ENCODE measurements at places on chromosomes 3 and 15.
A peak's percentile ranks its signal among the peaks of the same experiment; 100 is the strongest.

GRCh38 chr3:70488131-70488530, 175.7 kb upstream of the MDFIC2 start:
- DNase-seq: no peak

DNA sequence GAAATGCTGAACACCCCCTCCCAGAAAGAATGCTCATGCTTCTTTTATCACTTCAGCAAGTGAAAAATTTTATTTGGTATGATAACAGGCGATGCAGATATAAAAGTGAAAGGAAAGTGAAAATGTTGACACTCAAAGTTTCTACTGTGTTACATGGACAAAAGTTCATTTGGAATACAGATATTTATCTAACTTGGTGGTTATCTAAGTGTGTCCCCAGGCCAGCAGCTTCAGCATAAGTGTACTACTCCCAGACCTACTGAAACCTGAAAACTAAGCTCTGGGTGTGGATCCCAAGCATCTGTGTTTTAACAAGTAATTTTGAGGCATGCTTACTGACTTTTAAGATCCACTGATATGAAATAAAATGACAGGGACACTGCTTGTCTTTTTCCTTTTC, 157.1 kb upstream of the BCHE start:
- DNase-seq: no peak

GRCh38 chr15:48144889-48145288, 24.1 kb downstream of the SLC24A5 start:
- peak; percentile 5 for DNase-seq

- no peak for DNase-seq
Measured at GRCh38 chr15:72184165-72184811, 13.3 kb downstream of the GRAMD2A start.

DNA sequence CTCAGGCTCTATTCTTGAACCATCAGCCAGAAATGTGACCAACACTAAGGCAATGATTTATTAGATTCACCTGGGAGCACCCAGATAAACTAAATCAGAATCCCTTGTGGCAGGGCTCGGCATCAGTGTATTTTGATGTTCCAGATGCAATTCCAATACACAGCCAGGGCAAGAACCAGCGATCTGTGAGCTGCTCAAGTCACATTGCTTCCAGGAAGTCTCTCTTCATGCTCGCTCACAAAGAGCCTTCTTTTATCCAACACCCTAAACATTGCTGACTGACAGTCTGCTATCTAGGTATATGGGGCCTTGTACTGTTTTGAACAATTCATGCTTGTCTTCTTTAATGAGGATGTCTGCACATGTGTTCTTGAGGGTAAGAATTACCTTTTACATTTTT, 40.9 kb upstream of the GOLGA8J start:
- DNase-seq: no peak

DNA sequence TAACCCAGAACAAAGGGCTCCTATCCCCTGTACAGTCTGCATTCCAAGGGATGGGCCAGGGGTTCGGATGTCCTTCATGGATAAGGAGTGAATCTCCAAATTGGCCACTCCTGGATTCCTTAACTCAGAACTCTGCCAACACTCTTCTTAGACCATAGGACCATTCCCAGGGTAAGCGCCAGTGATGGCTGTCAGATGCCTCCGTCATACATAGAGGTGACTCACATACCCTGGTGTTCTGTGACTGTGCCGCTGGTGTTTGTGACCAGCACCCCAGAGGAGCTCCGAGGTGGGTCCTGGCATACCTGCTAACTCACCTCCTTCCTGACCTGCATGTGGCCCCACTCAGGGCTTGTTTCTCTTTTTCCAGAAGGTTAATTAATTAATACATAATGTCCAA, 134.7 kb downstream of the KLF13 start:
- DNase-seq: no peak

DNA sequence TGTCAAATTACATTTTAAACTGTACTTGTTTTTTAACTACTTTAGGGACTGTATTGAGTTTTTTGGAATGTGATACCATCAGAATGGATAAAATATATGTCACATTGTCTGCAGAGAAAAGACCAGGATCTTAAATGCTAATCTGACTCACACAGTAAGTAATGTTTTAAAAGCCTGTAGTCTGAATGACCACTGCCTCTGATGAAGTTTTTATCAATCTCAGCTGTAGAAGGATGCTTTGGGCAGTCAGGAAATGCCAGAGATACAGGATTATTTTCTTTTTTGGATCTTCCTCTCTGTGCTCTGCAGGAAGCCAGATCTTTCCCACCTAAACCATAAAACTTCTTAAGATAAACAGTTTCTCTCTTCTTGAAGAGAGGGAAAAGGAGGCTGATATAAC, 73.1 kb upstream of the PRTG start:
- no peak for DNase-seq

- no peak for DNase-seq
Measured at GRCh38 chr3:176174060-176174459, 1023.2 kb downstream of the TBL1XR1 start.

DNA sequence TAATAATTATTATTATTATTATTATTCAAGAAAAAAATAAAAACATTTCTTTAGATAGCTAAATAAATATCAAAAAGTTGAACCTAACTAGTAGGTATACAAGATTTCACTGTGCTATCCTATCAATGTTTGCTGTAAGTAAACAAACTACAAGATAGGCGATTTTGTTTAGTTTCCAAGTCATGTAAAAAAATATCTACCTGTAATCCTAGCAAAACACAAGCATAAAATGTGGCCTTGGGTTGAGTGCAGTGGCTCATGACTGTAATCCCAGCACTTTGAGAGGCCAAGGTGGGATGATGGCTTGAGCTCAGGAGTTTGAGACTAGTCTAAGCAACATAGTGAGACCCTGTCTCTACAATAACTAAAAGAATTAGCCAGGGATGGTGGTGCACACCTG, 71.6 kb upstream of the CSPG5 start:
- DNase-seq: no peak

- DNase-seq: no peak
Measured at GRCh38 chr3:114706591-114707232, 412.9 kb downstream of the TIGIT start.

GRCh38 chr3:126997455-126998038, 14.6 kb downstream of the PLXNA1 start:
- no peak for DNase-seq

DNA sequence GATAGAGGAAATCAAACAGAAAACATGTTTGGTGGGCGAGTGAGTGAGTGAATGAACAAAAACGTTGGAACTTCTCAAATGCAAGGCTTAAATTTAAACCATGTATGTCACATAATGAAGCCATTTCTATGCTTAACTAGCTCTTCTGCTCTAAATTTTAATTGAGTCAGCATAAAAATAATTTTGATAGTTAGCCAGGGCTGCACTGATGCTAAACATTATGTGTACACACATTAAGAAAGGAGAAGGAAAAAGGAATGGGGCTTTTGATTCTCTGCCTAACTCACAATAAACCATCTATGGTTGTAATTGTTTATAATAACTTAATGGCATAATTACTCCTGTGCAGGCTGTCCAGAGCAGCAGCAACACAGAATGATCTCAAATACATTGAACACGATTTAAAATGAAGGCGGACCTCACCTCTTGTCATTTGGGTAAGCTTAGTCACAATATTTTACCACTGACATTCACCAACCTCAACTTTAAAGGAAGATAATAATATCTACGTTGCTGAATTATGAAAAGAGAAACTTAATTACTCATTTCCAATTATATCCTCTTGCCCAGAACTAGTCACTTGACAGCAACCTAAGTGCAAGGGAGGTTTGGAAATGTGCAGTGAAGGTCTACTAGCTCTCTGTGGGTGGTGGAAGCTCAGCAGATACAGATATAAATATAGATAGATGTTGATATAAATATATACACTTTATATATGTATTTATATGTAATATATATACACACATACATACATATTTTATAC, 318.4 kb upstream of the TRIM42 start:
- no peak for DNase-seq

- DNase-seq: no peak
Measured at GRCh38 chr3:53551324-53551723, 56.9 kb downstream of the CACNA1D start.

DNA sequence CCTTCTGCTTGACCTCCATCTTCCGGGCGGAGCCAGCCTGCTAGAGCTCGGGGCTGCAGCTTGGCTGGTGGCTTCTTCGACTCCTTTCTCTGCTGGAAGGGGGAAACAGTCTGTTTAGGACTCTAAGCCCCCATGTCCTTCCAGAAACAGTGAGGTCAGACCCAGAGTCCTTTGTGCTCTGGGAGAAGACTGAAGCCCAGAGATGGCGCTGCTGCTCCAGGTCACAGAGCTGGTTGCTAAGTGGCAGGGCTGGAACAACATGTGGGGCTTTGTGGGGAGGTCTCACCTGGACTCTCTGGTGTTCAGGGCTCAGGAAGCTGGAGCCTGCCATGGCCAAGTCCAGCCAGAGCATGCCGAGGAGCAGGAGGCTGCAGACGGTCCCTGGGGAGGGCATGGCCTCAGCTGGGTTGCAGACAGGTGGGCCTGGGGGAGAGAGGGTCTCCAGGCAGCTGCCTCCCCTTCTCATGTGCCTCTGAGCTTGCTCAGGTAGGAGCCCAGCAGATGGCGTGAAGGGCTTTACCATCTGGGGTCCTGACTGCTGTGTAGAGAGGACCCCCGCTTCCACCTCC, 2.9 kb downstream of the GHRL start:
- no peak for DNase-seq

DNA sequence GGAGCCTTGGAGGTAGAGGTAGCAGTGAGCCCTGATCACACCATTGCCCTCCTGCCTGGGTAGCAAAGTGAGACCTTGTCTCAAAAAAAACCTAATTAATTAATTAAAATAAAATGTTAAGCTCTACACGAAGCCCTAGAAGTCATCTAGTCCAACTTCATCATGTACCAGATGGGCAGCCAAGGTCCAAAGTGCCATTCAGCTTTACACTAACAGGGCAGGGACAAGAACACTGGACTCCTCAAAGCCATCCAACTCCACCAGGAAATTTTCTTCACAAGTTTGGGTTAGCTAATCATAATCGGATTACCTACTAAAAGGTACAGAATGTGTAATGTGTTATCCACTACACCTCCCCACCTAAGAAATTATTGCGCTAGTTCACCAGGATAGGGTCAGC, 48.8 kb downstream of the WWTR1 start:
- no peak for DNase-seq

DNA sequence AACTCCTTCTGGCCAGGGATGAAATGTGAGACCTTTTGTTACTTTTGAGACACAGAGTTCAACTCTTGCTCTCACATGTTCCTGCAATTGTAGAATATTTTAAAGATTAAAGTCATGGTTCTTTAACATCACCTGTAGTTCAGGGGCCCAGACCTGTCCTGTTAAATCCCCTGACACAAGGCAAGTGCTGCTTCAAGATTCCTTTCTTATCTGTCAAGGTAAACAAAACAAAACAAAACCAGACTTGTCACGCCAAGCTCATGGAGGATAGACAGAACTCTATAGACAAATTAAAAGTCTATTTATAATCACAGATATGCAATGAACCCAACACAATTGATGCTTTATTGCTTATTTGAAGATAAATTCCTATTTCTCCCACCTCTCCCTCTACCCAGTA, 48.6 kb upstream of the NEDD4 start:
- no peak for DNase-seq

GRCh38 chr3:45688194-45688881, 858 bp upstream of the SACM1L start:
- DNase-seq: peak; percentile 42

GRCh38 chr3:194330579-194330978, 20.5 kb downstream of the CPN2 start:
- DNase-seq: no peak

GRCh38 chr15:60970246-60971170, 258.6 kb downstream of the RORA start:
- no peak for DNase-seq

DNA sequence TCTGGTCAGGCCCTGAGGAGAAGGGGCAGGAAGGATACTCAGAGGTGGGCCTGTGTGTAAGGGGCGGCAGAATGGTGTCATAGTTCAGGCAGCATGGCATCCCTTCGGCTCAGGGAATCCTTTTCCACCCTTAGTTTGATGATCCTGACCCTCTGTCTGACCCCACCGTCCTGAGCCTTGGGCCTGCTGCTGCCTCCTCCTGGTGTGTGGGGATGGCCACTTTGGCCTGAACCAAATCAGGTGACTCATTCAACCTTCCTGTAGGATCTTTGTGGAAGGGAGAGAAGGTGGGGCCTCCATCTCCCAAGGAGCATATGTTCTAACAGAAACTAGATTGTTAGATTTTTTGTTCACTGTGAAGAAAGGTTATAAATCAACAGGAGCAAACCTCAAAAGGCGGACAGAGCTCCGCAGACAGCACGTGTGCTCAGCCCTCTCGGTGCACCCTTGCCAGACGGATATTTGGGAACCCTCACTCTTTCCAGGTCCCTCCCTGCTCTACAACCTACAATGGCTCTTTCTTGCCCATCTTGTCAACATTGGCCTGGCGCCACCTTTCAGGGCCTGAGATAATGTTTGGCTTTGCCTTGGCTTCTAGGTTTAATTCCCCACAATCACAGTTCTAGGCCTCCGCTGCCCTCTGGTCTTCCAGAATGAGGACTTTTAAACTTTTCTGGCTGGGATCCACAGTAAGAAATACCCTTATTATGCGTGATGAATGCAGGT, 21.7 kb downstream of the THSD4 start:
- no peak for DNase-seq

DNA sequence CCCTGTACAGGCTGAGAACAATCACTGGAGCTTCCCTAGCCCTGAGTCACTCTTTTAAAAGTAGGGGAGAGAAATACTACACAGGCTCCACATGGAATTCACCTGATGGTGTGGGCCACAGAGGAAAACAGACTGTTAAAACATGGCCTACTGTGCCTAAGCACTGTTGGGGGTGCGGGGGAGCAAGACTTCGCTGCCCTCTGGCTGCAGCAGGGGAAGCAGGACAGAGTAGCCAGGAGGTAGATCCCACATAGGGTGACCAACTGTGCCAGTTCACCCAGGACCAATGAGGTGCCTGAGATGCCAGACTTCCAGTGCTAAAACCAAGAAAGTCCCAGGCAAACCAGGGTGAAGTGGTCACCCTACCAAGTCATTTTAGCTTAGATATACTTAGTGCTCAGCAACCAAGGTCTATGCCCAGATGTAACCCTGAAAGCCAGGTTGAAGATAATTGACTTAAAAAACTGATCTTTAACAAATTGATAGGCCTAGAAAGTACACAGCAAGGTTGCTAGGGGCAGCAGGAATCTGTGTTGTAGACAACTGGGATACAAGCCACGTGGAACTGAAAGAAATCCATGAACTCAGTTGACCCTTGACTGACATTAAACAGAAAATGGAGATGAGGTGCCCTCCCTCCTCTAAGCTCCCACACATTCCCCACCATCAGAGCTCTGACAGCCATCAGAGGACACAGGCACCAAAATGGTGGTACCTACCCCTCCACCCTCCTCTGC, 344.2 kb upstream of the PPP2R3A start:
- no peak for DNase-seq

GRCh38 chr15:51620122-51620521, 2.4 kb downstream of the DMXL2 start:
- DNase-seq: no peak

GRCh38 chr3:179606534-179607085, 2.0 kb downstream of the NDUFB5 start:
- no peak for DNase-seq

GRCh38 chr15:73051391-73051806, 864 bp upstream of the NEO1 start:
- no peak for DNase-seq
